ENCODE measurements at places on chromosomes 16 and 17. TPM values are rescaled to one million over a fixed set of nuclear protein-coding genes. Genes with fewer than 3 reads are reported as not detected.

DNA sequence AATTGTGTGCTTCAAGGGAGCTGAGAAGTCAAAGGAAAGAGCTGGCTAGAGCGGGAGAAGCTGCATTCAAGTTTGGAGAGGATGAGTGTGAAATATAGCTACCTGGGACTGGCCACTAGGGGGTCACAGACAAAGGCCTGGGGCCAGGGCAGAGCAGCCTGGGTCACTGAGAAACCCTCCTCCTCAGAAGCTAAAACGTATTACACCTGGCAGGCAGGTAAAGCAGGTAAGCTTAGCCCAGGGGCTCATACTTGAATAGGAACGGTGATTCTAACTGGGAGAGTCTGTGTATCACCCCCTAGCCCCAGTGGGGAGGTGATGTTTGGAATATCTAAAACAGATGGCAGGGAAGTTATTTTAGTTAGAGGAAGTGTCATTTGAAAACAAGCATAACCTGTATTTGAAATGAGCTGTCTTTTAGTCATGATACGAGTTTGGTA lies 6.8 kb downstream of the KRT37 start:
- H3K27ac ChIP-seq = no peak overlapping the region
- no peaks in the 10 kb centered on the region for H3K27me3 ChIP-seq
- no peak overlapping the region for H3K4me3 ChIP-seq
- H3K4me1 ChIP-seq = no peaks in the 10 kb centered on the region
- no peak for DNase-seq
- no peaks in the 10 kb centered on the region for H3K36me3 ChIP-seq

GRCh38 chr17:81250286-81251093 lies 11.4 kb downstream of the NDUFAF8 start:
- H3K27ac ChIP-seq = no peak overlapping the region
- no peak overlapping the region for H3K4me3 ChIP-seq
- peaks cover 6% of the 10 kb centered on the region for H3K4me1 ChIP-seq
- DNase-seq = no peak

GRCh38 chr16:17368446-17368845 lies 102.3 kb downstream of the XYLT1 start:
- no peak overlapping the region for H3K4me3 ChIP-seq
- no peaks in the 10 kb centered on the region for H3K27me3 ChIP-seq
- H3K4me1 ChIP-seq = peaks cover 52% of the 10 kb centered on the region
- DNase-seq = no peak
- no peaks in the 10 kb centered on the region for H3K36me3 ChIP-seq

GRCh38 chr16:85313526-85314301 lies 201.4 kb upstream of the CIBAR2 start:
- H3K4me1 ChIP-seq = peaks cover 65% of the 10 kb centered on the region
- H3K36me3 ChIP-seq = no peaks in the 10 kb centered on the region
- H3K27ac ChIP-seq = peak overlapping the region; percentile 5
- H3K4me3 ChIP-seq = no peak overlapping the region

DNA sequence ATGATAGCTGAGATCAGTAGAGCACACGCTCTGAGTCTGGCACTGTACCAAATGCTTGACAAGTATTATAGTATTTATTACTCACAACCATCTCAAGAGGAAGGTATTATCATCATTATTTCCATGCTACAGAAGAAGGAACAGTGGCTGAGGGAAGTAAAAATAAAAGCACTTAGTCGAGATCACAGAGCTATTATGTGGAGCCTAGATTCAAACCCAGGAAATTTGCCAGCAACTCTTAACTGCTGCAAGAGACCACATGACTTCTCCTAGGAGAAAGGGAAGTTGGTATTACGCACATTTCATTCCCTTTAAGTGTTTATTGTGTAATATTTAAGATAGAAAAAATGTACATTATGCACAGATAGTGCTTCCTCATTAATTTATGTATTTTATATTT lies 1.0 kb upstream of the RHOT1 start:
- H3K27me3 ChIP-seq = no peaks in the 10 kb centered on the region
- peak overlapping the region; percentile 99 for H3K27ac ChIP-seq
- no peak overlapping the region for H3K4me3 ChIP-seq
- peaks cover 5% of the 10 kb centered on the region for H3K4me1 ChIP-seq

GRCh38 chr16:82133798-82134197 lies 36.2 kb downstream of the MPHOSPH6 start:
- H3K4me1 ChIP-seq = no peaks in the 10 kb centered on the region
- no peaks in the 10 kb centered on the region for H3K36me3 ChIP-seq

DNA sequence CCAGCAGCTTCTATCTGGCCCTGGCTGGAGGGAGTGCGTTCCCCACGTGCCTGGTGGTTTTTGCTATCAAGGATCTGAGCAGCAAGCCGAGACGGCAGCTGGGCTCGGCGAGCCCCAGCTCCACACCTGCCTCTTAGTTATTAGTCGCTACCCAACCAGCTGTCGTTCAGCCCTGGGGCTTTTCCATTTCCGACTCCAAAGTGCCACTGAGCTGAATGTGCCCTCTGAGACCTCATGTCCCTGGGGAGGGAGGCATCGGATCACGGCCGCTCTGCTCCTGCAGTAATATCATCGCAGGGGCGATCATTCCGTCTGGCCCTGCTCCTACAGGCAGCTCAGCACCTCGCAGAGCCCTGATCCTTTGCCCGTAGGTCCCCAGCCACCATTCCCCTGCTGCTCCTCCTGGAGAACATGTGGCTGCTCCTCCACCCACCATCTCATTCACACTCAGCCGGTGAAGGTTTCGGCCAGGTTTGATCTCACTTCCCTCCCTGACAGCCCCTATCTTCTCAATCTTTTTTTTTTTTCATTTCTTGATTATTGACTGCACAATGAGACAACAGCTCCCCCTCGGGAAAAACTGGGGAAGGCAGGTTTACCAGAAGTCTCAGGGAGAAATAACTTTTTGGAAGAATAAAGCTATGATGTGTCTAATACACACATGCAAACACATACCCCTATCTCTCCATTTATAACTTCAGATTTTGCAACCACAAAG lies 86.7 kb downstream of the ZFHX3 start:
- no peak for DNase-seq
- H3K27ac ChIP-seq = no peak overlapping the region
- H3K4me3 ChIP-seq = no peak overlapping the region

DNA sequence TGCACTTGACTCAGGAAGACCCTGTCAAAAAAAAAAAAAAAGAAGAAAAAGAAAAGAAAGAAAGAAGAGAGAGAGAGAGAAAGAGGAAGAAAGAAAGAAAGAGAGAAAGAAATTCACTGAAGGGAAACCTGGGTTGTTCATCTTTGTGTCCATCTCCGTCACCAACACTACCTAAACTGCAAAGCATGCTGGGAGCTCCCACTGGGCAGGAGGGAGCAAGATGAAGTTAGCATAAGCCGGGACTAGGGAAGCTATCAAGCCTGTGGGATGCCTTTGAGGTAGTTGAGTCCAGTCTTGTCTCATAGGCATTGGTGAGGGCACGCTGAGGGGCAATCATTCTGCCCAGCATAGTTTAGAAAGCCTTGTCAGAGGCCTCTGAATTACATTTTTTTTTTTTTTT lies 7.6 kb upstream of the CBFB start:
- no peak overlapping the region for H3K27ac ChIP-seq
- no peaks in the 10 kb centered on the region for H3K27me3 ChIP-seq
- no peaks in the 10 kb centered on the region for H3K36me3 ChIP-seq
- DNase-seq = no peak
- peaks cover 16% of the 10 kb centered on the region for H3K4me1 ChIP-seq
- H3K4me3 ChIP-seq = no peak overlapping the region

DNA sequence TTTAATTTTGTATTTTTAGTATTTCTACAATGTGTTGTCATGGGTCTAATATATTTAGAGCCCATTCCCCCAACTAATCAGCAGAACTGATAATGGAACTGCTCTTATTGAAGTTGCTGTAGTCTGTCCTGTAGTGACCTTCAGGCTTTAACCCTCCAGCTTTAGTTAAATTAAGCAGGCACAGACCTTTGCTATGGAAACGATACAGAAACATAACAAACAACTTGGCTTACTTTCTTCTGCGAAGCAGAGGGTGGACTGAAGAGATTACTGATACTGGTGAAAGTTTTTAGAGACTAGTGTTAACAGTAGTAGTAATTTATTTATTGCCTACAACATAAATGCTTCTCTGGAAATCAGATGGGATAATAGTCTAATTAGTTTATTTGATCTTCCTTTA lies 61.4 kb downstream of the NFATC3 start:
- H3K36me3 ChIP-seq = no peaks in the 10 kb centered on the region
- no peaks in the 10 kb centered on the region for H3K27me3 ChIP-seq
- no peak overlapping the region for H3K4me3 ChIP-seq
- DNase-seq = peak; percentile 80
- no peaks in the 10 kb centered on the region for H3K4me1 ChIP-seq
- H3K27ac ChIP-seq = peak overlapping the region; percentile 21

DNA sequence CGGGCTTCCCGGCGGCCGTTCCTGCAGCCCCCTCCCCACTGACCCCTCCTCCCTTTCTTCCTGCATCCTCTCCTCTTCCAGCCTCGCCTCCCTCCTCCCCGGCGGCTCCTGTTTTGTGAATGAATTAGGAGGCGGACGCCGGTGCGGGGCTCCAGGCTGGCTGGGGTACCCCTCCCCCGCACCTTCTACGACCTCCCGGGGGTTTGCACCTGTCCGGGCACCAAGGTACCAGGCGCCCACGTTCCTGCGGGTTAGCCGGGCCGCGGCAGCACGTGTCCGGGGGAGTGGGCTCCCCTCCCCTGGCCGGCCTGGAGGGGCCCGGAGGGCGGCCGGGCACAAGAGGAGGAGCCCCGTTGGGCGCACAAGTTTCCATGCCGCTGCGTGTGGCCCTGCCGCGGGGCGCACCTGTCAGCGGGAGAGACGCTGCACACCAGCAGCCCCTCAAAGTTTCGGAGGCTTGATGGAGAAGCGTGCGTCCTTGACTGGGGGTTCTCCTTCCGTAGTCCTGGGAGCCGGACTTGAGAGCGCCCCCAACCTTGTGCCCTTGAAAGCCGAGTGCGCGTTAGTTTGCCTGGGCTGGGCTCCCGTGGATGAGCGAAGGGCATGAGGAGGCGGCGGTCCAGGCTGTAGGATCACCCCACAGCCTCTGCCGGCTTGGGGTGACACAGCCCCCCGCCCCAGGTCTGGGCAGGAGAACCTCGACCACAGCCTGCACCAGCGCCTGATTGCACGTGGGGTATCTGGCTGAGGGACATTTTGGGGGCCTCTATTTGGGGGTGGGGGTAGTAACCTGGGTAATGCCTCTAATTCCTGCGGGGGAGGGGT lies 1.2 kb downstream of the HAS3 start:
- peak overlapping the region; percentile 44 for H3K4me3 ChIP-seq
- DNase-seq = no peak
- H3K36me3 ChIP-seq = peaks cover 13% of the 10 kb centered on the region

- DNase-seq = peak; percentile 37
- H3K4me1 ChIP-seq = peaks cover 39% of the 10 kb centered on the region
- H3K36me3 ChIP-seq = no peaks in the 10 kb centered on the region
- H3K27ac ChIP-seq = no peak overlapping the region
- no peaks in the 10 kb centered on the region for H3K27me3 ChIP-seq
- H3K4me3 ChIP-seq = no peak overlapping the region
Observed at GRCh38 chr17:78973196-78973595, 6.5 kb downstream of the LGALS3BP start.

GRCh38 chr17:45954914-45955313 lies 44.1 kb upstream of the STH start:
- no peak overlapping the region for H3K4me3 ChIP-seq
- no peak for DNase-seq
- H3K27me3 ChIP-seq = peaks cover 25% of the 10 kb centered on the region
- H3K4me1 ChIP-seq = no peaks in the 10 kb centered on the region
- no peak overlapping the region for H3K27ac ChIP-seq

GRCh38 chr17:61209106-61209439 lies 190.6 kb upstream of the TBX2 start:
- DNase-seq = no peak
- no peak overlapping the region for H3K4me3 ChIP-seq
- no peaks in the 10 kb centered on the region for H3K36me3 ChIP-seq
- no peaks in the 10 kb centered on the region for H3K27me3 ChIP-seq
- peak overlapping the region; percentile 53 for H3K27ac ChIP-seq
- H3K4me1 ChIP-seq = peaks cover 2% of the 10 kb centered on the region

- H3K27me3 ChIP-seq = no peaks in the 10 kb centered on the region
- H3K4me3 ChIP-seq = no peak overlapping the region
- peaks cover 34% of the 10 kb centered on the region for H3K4me1 ChIP-seq
- peak; percentile 98 for DNase-seq
- H3K27ac ChIP-seq = peak overlapping the region; percentile 27
- no peaks in the 10 kb centered on the region for H3K36me3 ChIP-seq
Observed at GRCh38 chr17:76540381-76541300, 797 bp downstream of the PRCD start.

DNA sequence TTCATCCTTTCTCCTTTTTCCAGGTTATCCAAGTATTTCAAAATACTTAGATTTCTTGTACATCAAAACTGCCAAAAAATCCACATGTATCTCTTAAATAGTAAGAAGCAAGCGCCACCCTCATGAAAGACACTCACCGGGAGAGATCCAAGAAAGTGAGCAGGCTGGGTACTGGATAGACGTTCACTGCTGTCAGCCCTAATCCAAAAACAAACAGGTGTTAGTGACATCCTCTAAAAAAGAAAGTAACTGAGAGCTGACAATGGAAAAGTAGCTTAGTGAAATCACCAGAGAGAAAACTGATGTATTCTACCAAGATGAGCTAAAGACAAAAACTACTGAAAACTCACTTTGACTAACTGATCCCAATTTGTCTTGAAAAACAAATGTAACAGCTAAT lies 46.1 kb downstream of the MARVELD3 start:
- H3K27ac ChIP-seq = no peak overlapping the region
- H3K4me3 ChIP-seq = no peak overlapping the region
- no peak for DNase-seq
- peaks cover 11% of the 10 kb centered on the region for H3K36me3 ChIP-seq
- H3K27me3 ChIP-seq = no peaks in the 10 kb centered on the region

DNA sequence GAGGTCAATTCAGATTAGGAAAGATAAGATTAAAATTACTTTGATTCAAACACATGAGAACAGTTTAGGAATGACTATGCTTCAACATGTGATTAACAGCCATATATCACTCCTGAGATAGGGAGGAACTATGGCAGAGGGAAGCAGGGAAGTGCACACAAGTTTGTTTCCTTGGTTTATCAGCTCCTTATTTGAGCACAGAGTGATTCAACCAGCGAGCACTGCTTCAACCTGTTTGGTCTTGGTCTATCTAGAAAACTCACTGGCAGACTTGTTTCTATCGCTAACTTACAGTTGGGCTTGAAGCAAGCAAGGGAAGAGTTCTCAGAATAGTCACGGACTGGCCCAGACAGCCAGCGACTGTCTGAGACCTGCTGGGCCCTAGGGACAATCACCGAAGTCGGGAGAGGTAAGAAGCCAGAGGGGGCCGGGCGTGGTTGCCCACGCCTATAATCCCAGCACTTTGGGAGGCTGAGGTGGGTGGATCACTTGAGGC lies 23.5 kb downstream of the TUBG1 start:
- no peaks in the 10 kb centered on the region for H3K27me3 ChIP-seq
- H3K36me3 ChIP-seq = no peaks in the 10 kb centered on the region
- no peaks in the 10 kb centered on the region for H3K4me1 ChIP-seq
- H3K27ac ChIP-seq = no peak overlapping the region

GRCh38 chr17:57037411-57037810 lies 47.6 kb upstream of the AKAP1 start:
- no peak for DNase-seq
- no peak overlapping the region for H3K27ac ChIP-seq

DYNLRB2 gene
- 18.1 TPM for polyA plus RNA-seq

SLC35G6 gene
- not detected for polyA plus RNA-seq

ABCC11 gene
- polyA plus RNA-seq = 0.08 TPM

GSDMA gene
- polyA plus RNA-seq = 0.33 TPM

FZD2 gene
- 5.5 TPM for polyA plus RNA-seq

VAT1 gene
- 162 TPM for polyA plus RNA-seq

ERAL1 gene
- 37.0 TPM for polyA plus RNA-seq

TBC1D3I gene
- polyA plus RNA-seq = 0.73 TPM

CDRT15 gene
- not detected for polyA plus RNA-seq

Data from lung (tissue), 17 donors.